ENCODE measurements at places on chromosomes 2 and 18.

DNA sequence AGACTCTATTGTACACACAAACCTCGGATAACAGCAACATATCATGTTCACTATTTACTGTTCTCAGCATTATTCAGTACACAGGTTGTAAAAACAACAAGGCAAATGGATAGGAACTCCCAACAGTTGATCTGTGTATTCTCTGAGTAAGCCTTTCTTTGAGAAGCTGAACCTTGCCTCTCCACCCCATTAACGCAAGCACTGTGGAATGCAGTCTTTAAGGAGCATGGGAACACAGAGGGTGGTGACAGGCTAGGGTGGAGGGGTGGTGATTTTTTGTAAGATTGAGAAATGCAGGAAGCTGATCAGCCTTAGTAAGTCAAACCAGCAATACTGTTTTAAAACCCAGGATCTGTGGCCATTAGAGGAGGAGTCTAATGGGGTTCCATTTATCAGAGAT, 19.6 kb upstream of the SERPINB11 start:
- no peak for DNase-seq

DNA sequence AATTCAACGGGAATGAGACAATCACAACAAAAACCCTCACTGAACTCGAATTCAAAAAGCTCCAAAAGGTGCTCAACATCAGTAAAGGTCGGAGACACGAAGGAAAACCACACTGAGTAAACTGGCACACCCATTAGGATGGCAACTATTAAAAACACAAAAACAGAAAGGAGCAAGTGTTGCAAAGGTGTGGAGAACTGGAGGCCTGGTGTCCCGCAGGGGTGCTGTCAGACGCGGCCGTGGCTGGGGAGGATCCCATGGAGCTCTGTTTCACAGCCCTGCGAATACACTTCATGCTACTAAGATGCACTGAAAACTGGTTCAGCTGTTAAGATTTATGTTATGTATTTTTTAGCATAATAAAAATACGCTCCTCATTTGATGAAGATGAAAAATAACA, 730.6 kb downstream of the GALR1 start:
- no peak for DNase-seq

DNA sequence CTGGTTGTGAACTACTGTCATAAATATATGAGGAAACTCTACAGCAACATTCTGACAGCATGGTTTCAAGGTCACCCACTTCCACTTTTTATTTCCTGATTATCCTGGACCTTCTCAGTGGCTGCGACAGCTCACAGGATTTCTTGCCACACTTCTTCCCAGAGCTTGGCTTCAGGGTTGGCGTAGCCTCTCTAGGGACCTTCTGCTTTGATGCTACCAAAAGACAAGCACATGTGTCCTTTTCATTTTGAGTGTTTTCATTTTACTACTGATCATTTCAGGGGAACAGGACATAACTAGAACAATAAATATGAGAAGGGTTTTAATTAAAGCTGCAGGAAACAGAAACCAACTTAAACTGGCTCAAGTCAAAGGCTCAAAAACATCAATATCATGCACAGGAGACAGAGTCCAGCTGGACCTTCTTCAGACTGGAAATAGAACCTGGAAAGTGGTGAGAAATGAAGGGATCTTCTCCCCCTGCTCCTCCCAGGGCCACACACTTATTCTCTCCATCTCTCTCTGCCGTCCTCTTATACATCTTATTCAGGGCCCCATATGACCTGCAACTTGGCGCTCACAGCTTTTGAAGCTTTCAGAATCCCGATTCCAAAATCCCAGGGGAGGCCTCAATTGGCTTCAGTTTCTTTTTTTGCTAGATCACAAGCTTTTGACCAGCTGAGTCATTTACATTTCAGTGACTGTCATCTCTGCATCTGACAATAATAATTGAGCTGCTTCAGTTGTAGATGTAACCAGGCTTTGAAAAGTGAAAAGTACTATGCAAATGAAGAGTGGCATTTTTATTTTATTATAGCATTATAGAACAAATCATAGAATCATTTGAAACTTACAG, 9.7 kb downstream of the VIT start:
- DNase-seq = no peak

DNA sequence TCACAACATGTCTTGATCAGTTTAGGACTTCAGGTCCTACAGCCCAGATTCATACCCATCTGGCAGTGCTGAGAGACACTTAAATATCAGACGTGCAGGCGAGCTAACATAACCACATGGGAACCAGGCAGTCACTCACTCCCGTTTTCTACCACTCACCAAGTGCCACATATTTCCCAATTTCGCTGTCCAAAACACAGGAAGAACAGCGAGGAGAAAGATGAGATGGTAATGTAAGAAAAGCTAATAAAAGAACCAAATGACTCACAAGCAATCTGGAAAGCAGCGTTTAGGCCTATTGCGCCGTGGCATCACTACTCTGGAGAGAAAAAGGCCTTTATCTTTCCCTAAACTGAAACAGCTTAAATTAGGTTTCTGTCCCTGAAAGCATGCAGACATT, 647.8 kb upstream of the SLC39A10 start:
- DNase-seq = no peak

DNA sequence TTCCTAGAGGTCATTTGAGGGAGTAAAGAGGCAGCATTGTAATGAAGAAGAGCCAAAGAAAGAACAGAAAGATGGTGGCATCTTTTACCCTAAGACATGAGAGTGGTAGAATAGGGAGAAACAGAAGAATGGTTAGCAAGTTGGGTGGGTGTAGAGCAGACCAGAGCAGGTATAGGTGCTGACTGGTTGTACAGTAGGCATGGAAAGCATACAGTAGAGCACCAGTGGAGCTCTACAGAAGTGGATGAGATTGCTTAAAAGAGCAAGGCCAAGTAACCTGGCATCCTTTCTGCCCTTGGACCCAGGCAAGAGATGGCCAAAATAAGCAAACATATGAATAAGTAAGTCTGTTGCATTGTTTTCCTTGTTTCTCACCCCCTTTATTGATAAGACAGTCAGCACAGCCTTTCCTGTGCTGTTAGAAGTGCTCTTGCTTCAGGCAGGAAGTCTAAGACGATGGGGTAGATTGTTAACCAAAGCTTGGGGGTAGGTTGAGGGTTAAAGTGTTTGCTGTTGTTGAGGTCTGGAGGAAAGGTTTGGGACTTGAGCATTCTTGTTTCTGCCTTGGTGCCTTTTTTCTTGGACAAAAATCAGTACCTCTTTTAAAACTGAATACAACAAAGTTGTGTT, 76.9 kb downstream of the DIS3L2 start:
- DNase-seq = no peak

GRCh38 chr2:74033375-74033774, 48.7 kb downstream of the TET3 start:
- no peak for DNase-seq

DNA sequence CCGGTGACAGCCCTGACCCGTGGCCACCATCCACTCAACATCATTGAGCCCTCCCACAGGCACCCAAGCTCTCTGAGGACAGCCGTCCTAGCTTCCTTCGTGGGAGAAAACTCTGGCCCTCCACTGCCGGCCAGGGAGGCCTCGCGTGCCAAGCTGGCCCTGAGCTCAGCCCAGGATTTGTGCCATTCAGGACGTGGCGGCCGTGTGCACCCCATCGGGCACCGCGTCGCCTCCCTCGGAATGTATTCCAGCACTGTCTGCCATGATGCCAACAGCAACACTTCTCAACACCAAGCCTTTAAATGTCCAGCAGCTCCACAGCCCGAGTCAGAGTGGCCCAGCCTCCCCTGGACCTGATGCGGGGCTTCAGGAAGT, 35.7 kb downstream of the ZNF516 start:
- no peak for DNase-seq

DNA sequence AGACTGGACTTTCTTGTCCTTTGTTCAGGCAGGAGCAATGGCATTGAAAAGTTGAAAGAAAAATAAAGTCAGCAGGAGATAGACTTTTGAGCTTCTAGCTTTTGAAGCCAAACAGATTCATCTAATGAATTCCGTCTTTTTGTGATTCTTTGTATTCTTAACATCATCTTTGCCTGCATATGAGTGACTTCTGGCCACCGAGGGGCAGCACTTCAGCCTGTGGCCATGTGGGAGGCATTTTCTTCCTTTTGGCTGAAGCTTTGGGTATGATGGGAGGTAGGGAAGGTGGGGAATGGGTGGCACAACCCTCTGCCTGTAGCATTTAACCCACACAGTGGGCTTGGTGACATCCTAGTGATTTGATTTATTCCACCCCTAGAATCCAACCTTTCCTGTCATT, 220.6 kb downstream of the SETBP1 start:
- no peak for DNase-seq

- DNase-seq = no peak
Measured at GRCh38 chr2:177161741-177162460, 50.7 kb upstream of the HNRNPA3 start.

GRCh38 chr2:28036307-28036706, 145.8 kb downstream of the BABAM2 start:
- DNase-seq = no peak

- no peak for DNase-seq
Measured at GRCh38 chr2:167380094-167380493, 491.8 kb downstream of the XIRP2 start.

GRCh38 chr2:240000671-240001070, 24.5 kb downstream of the NDUFA10 start:
- no peak for DNase-seq

- no peak for DNase-seq
Measured at GRCh38 chr2:11910971-11911370, 164.5 kb downstream of the LPIN1 start.

GRCh38 chr2:73952499-73953446, 26.1 kb downstream of the DGUOK start:
- DNase-seq = no peak

DNA sequence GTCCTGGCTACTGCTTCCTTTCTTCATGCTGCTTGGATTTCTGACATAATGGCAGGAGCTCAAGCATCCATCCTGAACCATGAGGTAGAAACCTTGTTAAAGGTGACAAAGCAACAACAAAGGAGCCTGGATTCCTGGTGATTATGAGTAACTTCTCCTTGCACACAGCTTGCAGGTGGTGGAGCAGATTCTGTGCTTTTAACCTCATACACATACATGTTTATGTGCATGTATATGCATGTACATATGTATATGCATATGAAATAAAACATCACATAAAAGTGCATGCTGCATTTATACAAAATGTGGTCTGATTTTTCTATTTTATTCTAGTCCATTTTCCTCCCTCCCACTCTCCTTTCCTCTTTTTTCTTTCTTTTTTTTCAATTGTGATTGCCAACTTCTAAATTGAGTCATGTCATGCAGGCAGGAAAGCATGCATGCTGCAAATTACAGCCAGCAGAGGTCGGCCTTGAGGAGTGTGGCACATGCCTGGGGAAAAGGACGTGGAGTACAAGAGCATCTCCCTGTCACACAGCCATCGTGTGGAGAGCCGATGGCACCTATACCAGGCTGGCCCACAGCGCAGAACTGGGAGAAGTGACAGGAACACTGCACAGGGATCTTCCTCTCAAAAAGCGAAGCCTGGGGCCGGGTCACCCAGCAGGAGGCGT, 17.9 kb downstream of the LCT start:
- no peak for DNase-seq

- no peak for DNase-seq
Measured at GRCh38 chr2:53445383-53446070, 322.1 kb upstream of the CHAC2 start.

- no peak for DNase-seq
Measured at GRCh38 chr2:134307334-134307733, 53.5 kb downstream of the MGAT5 start.

DNA sequence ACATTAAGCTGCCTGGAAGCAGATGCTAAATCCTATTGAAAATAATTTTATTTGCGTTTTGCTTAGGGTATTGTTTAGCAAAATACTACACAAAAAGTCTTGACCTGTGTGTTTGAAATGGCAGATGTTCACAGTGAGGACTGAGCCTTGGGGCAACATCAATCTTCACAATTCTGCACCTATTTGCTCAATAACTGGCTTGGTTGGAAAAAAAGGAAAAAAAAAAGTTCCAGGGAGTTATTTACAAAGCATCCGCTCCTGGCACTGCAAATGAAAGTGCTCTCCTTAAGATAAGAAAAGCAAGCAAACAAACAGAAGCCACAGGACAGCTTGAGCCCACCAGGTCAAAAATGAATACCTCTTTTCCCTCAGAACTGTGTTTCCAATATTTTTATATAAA, 77.7 kb downstream of the MAP2 start:
- no peak for DNase-seq

DNA sequence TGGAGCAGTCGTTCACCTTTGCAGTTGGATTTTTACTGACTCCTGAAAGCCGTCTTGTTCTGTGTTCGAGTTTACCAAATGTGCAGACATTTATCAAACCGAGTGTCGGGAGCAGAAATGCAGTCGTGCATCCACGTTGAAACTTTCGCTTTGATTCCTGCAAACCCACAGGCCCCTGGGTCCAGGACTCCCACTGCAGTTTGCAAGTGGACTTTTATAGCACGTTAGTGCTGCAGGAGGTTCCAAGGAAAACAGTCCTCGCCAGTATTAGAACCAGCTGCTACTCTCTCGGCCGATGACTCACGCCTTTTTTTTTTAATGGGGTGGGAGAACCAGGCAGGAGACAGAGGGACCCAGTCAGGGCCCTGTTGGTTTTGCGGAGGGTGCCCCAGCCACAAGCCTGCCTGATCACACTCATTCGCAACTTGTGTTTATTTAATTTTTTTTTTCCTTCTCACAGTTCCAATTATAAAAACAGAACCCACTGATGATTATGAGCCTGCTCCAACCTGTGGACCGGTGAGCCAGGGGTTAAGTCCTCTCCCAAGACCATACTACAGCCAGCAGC, 90.1 kb downstream of the NFATC1 start:
- no peak for DNase-seq

- no peak for DNase-seq
Measured at GRCh38 chr18:45335282-45336043, 279.8 kb upstream of the SLC14A2 start.

- DNase-seq = no peak
Measured at GRCh38 chr2:122530814-122531213, 775.4 kb downstream of the TSN start.

- no peak for DNase-seq
Measured at GRCh38 chr2:222859786-222860612, 837 bp upstream of the ACSL3 start.

GRCh38 chr2:30159766-30160165, 13.0 kb downstream of the YPEL5 start:
- DNase-seq = no peak

Data from activated effector memory CD4-positive, alpha-beta T cell treated with Interleukin-2 at 50 U/mL for 16 hours (primary cell).